Stimulated activated CD4-positive, alpha-beta T cell treated with anti-CD3 and anti-CD28 coated beads, TNF-alpha, amount 100 ng/mL, for 1 hour (primary cell): ENCODE measurements at places on chromosomes 12 and 14.
A peak's percentile ranks its signal among the peaks of the same experiment; 100 is the strongest.

GRCh38 chr12:53048033-53048779 lies 1.7 kb upstream of the TNS2 start:
- no peak for DNase-seq

DNA sequence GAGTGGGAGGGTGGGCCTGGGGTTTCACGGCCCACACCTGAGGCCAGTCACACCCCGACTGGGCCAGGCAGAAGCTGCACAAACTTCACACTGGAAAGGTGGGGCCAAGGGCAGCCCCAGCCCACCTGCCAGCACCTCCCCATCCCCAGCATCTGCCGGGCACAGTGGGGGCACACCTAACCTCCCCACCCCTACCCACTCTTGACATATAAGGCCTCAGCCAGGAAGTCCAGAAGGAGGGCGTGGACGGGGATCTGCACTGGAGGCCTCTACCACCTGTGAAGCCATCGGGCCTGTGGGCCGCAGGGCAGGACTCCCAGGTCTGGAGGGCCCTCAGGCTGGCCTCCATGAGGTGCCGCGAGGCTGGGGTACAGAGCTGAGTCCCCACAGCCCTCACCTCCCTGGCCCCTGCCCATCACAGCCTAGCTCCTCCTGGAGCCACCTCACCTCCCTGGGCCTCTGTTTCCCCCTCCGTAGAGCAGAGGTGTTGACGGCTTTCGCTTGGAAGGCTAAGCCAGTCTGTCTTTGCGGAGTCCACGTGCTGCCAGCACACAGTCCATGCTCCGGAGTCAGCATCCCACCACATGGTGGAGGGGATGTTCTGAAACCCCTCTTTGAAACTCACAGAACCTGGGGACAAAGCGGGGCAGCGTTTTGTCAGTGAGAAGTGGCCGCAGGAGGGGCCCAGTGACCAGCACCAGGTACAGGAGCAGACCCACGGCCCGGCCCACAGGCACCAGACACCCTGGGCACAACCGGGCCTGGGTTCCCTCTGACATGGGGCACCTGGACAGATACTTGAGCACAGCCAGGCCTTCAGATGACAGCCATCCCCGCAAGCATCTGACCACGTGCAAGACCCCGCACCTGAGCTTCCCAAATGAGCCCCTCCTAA lies 38.2 kb upstream of the INF2 start:
- no peak for DNase-seq

DNA sequence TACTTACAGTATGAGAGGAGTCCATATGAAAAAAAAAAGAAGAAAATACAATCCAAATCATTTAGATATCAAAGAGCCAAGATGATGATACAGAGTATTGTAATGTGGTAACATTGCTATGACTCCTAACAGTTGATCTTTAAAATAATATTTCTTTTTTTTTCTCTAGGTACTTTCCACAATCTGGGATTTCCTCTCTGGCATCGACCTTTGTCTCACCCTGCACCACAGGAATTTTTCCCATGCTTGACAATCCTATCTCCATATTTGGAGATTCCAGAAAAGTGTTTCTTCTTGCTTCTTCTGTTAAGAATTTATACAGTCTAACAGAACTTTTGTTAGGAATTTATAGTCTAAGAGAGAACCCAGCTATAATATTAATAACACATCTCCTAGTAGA lies 184.4 kb downstream of the ITPR2 start:
- no peak for DNase-seq

GRCh38 chr12:62519043-62519442 lies 52.4 kb downstream of the MON2 start:
- no peak for DNase-seq

DNA sequence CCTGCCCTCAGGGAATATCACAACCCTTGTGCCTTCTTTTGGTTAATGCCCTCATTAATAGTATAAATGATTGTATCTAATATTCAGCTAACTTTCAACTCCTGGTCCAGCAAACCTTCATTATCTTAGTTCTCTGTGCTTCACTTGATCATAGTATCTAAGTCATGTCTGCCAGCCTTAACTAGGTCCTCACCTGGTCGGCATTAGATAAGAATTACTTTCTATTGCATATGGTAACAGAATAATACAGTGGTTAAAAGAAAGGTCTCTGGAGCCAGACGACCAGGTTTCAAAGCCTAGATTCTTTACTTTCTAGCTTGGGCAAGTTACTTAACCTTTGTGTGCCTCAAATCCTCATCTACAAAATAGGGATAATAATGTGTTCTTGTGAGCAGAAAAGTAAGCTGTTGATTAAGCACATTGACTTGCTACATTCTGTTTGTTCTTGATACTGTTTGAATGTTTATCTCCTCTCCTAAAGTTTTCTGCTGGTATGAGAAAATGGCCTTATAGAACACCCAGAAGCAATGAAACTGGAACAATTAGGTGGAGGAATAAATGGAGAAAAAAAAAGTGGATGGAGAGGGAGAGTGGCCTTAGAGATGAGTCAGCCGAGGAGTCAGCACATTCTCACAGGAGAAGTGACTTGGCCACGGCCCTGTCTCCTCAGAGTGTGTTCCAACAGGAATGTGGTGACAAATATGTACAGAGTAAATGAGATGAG lies 176.1 kb downstream of the SLC25A21 start:
- DNase-seq = no peak

GRCh38 chr12:49998453-49998852 lies 25.7 kb downstream of the AQP6 start:
- no peak for DNase-seq

DNA sequence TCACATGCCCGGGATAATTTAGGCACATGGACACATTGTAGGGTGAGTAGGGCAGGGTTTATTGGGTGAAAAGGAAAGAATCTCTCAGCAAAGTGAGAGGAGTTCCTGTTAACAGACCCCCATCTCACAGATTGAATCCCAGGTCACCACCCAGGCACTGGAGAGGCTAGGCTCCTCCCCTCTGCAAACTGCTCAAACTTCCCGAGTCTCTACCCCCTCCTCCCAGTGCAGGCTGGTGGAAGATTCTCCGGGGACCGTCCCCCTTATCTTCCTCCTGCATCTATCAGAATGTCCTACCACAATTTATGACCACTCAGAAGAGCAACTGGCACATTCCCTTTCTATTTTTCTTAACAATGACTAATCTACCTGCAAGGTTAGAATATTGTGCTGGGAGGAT lies 126.0 kb downstream of the NTF3 start:
- DNase-seq = no peak

GRCh38 chr12:79689477-79690141 lies 1.2 kb downstream of the PAWR start:
- DNase-seq = no peak

GRCh38 chr12:7001921-7002591 lies 16.2 kb downstream of the LPCAT3 start:
- DNase-seq = no peak

GRCh38 chr14:43792980-43793379 lies 714.1 kb downstream of the FSCB start:
- DNase-seq = no peak

- DNase-seq = no peak
These were observed 172.3 kb upstream of the TMPO start for GRCh38 chr12:98343002-98343567.

- DNase-seq = no peak
These were observed 199.6 kb downstream of the BCL11B start for GRCh38 chr14:99072433-99072832.

GRCh38 chr12:101714877-101715444 lies 17.5 kb downstream of the CHPT1 start:
- no peak for DNase-seq

GRCh38 chr12:79776111-79776510 lies 85.3 kb upstream of the PAWR start:
- no peak for DNase-seq

GRCh38 chr12:56141946-56142784 lies 10.2 kb upstream of the MYL6B start:
- no peak for DNase-seq

DNA sequence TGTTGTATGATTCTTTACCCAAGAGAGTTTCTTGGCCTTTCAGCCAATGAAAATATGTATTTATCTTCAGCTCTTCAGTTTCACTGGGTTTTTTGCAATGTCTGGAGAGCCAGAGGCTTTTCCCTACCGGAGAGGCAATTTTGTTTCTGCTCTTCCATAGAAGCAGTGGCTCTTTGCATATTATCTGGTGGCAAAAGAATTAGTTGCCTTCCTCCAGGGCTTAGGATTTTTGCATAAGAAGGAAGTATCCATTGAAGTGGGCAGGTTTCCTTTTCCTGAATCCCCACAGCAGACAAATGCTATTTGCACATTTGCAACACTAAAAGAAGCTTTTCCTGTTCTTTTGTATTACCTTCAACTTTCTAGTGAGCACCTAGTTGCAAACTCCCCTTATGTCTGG lies 75.2 kb downstream of the NTS start:
- DNase-seq = no peak

DNA sequence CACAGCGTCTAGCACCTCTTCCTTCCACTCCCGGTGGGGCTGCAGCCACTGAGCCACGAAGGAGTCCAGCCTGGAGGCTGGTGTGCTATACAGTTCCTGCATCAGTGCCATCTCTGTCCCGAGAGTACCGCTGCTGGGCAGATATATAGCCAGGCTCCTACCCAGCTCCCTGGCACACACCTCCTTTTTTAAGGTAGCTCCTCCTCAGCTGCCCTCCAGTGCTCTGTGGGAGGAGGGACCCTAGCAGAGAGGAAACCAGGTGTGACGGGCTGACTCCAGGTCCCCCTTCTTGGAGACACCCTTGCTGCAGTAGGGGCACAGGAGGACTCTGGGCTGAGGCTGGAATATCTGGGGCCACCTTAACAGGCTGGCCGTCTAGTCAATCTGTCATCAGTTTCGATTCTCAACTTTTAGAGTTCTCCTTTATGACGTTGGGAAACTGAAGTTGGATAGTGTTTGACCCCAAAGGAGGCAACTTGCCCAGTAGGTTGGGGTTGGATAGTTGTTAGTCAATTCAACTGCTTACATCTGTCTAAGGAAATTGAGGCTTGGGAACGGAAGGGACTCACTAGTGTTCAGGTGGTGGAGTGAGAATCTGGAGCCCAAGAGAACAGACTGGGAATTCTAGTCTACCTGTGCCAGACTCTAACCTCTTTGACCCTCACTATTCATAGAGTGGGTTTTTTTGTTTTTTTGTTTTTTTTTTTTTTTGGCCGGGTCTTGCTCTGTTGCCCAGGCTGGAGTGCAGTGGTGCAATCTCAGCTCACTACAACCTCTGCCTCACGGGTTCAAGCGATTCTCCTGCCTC lies at the start of gene OASL:
OASL (minus strand) TSS at position 386 of the 808 bp plus-strand sequence; CDS start at position 111, 275 bp downstream.
- no peak for DNase-seq

DNA sequence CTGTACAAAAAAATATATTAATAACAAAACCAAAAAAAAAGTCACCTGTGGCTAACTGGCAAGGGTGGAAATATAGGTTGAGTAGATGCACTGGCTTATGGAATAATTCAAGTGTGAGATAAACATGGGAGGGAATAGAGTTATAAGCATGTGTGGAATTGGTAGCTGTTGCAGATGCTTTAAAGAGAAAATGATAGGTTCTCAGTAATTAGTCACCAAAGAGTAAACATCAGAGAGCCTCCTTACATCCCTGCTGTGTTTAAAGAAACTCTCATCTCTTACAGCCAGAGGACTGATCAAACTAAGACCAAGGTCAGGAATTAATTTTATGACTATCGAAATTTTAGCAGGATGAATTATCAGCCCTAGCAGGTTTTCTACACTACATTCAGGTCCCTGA lies 70.5 kb downstream of the EGLN3 start:
- no peak for DNase-seq

DNA sequence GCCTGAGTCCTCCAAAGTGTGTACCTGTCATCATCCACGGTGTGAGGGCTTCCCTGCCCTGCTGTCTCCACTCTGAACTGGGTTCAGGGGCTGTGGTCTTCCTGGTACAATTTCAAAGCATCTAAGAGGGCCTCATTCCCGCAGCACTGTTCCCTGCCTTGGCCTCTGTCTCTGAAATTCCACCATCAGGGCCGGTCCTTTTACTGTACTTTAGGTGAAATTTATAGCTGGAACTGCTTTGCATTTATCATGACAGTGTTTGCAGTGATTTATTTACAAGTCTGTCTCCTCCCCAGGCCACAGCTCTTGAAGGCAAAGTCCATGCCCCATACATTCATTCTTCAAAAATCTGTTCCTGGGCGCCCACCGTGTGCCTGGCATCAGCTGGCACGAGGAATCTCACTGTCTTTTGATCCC lies 36.9 kb upstream of the NCOR2 start:
- no peak for DNase-seq

GRCh38 chr14:100425429-100425827 lies 102.3 kb downstream of the SLC25A47 start:
- no peak for DNase-seq

DNA sequence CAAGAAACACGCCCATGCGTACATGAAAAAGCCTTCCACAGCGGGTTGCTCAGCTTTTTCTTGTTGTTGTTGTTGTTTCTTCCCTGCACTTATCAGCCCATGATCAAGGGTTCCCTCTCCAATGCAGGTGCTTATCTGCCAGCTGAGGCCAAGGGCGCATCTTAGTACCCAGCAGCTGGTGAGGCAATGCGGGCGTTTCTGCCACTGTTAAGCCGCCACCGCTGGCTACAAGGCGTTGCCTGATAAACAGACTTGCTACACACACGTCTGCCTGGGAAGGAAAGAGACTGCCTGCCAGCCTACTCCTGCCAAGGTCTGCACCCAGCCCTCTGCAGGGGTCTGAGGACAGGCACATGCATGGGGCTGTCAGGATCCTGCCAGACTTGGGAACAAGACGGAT lies 345.9 kb downstream of the BCL11B start:
- DNase-seq = no peak

DNA sequence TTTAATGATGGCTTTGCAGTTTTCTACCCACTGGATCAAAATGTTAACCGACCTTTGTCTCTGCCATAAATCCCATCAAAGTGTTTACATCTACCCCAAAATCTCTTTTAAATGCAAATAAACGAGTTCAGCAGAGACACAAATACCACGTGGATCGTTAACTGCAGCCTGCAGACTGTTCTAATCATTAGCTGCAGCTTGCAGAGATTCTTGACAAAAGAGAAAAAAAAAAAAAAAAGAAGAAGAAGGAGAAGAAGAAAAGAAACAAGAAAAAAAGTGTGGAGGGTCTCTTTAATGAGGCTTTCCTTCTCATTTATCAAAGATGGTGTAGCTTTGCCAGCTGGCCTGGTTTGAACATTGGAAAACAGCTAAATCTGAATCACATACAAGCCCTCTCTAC lies 275.7 kb downstream of the NEDD1 start:
- DNase-seq = no peak

GRCh38 chr12:74337951-74338350 lies 199.7 kb upstream of the ATXN7L3B start:
- DNase-seq = no peak

DNA sequence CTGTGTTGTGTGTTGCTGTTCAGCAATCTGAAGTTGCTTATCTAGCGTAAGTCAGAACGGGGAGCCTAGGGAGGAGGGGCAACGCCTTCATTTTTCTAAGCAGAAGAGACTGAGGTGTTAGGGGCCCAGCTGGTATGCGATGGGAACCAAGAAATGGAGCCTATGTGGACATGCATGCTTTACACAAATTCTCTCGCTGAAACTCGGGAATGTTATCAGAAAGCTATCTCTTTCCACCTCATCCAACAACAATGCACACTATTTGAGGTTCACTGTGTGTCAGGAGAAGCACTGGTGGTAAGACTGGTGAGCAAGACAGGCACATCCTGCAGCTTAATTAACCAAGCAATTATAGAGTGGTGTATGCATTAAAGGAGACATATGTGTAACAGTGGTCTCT lies 89.7 kb downstream of the NRXN3 start:
- no peak for DNase-seq

- peak; percentile 21 for DNase-seq
These were observed 11.7 kb downstream of the TPCN1 start for GRCh38 chr12:113232840-113233585.

GRCh38 chr14:68518761-68519670 lies 273.9 kb downstream of the ZFP36L1 start:
- no peak for DNase-seq
